D341Med (cell line): ENCODE measurements at places on chromosomes 2 and 18.

- DNase-seq, result no peak
Observed at GRCh38 chr2:39524061-39524460, 87.0 kb upstream of the MAP4K3 start.

- DNase-seq, result peak; percentile 74
Observed at GRCh38 chr2:5696945-5697521, 4.8 kb downstream of the SOX11 start.

GRCh38 chr2:237863689-237864443 lies 4.4 kb downstream of the RAMP1 start:
- DNase-seq, result no peak

- DNase-seq, result no peak
Observed at GRCh38 chr18:30814446-30814845, 228.1 kb downstream of the DSC3 start.

DNA sequence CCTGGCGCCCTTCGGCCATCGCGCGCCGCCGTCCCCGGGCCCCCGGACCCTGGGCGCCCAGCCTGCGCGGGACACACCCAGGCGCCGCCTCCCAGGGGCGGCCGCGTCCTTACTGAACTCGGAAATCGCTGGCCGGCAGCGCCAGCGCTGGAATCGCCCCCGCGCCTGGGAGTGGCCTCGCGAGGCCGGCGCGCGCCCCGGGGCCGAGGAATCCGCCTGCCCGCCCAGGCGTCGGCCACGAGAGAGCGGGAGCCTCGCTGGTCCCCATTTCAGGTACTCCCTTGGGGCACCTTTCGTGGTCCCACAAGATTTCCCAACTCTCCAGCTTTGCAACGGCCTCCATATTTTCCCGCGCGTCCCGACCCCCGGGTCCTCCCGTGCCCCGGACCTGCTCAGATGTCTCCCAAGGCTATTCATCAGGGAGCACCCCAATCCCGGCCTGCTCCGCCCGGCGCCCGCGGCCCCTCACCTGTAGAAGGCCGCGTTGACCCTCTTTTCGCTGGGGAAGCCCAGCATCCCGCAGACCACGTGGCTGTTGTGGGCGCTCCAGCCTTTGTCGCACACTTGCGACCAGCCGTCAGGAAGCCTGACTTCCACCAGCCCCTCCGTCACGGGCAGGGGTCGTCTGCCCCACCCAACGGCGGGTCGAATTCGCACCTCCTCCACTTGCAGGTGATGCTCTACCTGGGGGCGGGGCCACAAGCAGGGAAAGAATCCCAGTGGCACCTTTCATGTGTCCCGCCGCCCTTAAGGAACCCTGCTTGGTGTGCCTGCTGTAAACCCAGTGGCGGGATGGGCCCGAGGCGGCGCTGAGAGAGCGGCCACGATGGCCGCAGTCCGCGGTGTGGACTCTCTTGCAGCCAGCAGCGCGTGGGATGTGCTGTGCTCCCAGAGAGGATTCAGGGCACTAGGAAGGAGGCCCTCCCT lies 4.6 kb downstream of the LOXL3 start:
- peak; percentile 77 for DNase-seq

DNA sequence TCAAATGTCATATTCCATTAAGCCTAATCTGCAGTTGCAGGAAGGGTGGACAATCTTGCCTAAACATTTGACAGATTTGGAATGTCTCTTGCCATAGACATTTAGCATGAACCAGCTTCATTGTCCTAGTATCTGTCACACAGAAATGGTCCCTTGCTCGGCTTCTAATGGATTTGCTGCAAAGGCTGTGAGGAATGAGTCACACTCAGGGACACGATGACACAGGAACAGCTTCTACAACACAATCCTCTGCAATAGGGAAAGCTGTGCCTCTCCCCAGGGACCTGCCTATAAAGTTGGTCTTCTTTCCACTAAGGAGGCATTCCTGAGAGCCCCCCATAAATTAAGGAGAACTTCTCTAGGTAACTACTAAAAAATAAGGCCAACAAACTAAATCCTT lies 155.1 kb upstream of the L3MBTL4 start:
- no peak for DNase-seq

- no peak for DNase-seq
Observed at GRCh38 chr2:231781798-231782726, 980 bp upstream of the PDE6D start.

- peak; percentile 5 for DNase-seq
Observed at GRCh38 chr2:232415736-232416520, 9.3 kb downstream of the ALPG start.

DNA sequence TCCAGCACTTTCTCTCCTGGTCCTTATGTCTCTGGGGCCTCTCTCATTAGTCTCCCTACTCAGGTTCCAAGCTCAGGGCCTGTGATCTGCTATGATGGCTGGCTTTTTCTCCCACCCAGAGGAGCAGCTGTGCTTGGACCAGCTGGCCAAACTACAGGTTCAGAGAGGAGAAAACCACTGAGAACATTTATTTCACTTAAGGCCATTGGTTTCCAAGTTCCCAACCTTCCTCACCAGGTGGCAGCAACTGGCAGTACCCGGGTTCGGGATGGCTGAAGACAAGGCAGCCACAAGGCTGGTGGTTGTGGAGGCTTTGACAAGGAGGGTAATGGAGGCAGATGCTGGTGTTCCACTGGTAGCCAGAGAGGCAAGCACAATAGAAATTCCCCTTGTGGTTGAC lies 29.9 kb upstream of the SELENOI start:
- peak; percentile 60 for DNase-seq

DNA sequence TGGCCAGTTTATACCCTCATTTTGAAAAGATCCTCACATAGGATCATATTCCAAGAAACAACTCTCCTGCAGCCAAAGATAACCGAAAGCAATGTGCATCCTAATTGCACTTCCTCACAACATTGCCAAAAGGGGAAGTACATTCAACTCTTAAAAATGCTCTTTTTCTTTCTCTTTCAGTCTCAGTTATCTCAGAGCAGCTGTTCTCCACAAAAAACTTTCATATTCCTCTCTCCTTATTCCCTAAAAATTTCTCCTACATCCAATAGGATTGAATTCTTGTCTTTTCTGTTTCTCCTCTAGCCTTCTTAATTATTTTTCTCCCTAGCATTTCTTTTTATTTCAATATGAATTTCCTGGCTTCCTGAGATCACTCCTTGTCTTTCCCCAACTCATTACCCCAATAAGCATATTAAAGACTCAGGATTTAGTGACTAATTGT lies 7.4 kb upstream of the VRK2 start:
- DNase-seq, result no peak

GRCh38 chr2:36466135-36466534 lies 110.6 kb downstream of the CRIM1 start:
- DNase-seq, result no peak

- DNase-seq, result no peak
Observed at GRCh38 chr18:38243291-38243690, 677.7 kb upstream of the CELF4 start.

GRCh38 chr2:176132205-176133171 lies 3.0 kb downstream of the HOXD8 start:
- DNase-seq, result no peak

GRCh38 chr18:48219037-48219809 lies 190.0 kb downstream of the ZBTB7C start:
- DNase-seq, result peak; percentile 20

- DNase-seq, result no peak
Observed at GRCh38 chr2:191298306-191298705, 53.1 kb downstream of the MYO1B start.

DNA sequence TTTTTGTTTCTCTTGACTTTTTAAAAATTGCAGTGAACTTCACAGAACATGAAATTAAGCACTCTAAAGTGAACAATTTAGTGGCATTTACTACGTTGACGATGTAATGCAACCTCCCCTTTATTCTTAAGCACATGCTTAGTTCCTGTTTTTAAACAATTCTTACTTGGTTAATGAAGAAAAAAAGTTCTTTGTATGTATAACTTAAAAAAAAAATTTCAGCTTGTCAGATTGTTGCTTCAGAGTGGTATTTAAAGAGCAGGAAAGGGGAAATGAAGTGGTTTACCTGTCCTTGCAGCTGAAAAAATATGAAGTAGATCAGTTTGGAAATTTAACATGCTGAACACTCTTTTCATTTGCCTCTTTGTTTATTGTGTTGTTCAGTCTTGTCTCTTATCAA lies 95.7 kb upstream of the RASGRP3 start:
- DNase-seq, result no peak

DNA sequence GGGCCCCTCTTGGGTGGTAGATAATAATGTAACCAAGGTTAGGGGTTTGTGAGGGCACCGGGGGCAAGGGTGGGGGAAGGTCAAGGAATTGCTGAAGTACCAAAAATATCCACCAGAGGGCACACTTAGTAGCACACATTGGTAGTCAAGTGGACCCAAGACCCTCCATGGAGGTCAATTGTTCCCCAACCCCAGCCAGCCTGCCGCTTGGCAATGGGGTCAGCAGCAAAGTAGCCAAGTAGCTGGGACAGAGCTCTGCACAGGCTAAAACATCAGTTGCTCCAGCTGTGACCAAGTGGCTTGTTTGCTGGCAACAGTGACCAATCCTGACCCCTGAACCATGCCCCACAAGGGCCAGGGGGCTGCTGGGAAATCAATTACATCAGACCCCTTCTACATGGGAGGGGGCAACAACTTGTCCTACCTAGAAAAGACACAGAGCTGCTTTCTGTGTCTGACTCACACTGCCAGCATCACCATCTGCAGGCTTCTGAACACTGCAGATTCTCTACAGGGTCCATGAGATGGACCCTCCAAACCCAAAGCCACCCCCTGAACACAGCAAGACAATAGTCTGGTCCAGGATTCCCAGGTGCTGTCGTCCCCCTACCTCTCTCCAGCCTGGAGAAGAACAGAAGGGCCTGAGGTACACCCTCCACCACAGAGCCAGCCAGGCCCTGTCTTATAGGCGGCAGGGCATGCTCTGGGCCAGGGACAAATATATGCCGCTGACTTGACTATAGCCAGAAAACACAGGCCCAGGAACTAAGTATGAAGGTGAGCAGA lies 76.0 kb downstream of the EMX1 start:
- peak; percentile 75 for DNase-seq

- no peak for DNase-seq
Observed at GRCh38 chr2:100757621-100758394, 62.1 kb upstream of the NPAS2 start.

DNA sequence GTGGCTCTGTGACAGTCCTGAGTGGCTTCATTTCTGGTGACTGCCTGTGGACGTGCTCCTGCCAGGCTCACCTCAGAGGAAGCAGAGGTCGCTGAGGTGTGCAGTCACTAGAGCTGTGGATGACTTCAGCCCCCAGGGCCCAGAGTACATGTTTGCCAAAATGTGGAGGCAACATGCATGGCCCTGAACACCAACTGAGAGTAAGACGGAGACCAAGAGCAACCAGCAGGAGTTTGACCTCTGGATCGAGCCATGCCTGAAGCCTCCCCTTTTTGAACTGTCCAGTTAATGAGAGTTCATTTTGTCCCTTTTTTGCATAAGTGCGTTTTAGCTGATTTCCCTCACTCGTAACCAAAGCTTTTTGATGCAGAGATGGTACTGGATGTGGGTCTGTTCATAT lies 184.9 kb downstream of the RTP5 start:
- DNase-seq, result no peak
